Suprapubic skin (tissue), 4 donors: ENCODE measurements at places on chromosomes 11 and 22.

DNA sequence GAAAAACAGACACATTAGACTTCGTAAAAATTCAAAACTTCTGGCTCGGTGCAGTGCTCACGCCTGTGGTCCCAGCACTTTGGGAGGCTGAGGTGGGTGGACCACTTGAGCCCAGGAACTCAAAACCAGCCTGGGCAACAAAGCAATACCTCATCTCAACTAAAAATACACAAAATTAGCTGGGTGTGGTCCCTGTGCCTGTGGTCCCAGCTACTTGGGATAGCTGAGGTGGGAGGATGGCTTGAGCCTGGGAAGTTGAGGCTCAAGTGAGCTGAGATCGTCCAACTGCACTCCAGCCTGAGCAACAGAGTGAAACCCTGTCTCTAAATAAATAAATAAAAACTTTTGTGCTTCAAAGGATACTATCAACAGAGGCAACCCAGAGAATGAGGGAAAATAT, 23.7 kb downstream of the YPEL1 start:
- no peak for DNase-seq

- DNase-seq = peak; percentile 80
Observed at GRCh38 chr11:62546929-62547625, 471 bp upstream of the AHNAK start.

GRCh38 chr11:70105755-70106571, 27.8 kb downstream of the ANO1 start:
- DNase-seq = no peak

DNA sequence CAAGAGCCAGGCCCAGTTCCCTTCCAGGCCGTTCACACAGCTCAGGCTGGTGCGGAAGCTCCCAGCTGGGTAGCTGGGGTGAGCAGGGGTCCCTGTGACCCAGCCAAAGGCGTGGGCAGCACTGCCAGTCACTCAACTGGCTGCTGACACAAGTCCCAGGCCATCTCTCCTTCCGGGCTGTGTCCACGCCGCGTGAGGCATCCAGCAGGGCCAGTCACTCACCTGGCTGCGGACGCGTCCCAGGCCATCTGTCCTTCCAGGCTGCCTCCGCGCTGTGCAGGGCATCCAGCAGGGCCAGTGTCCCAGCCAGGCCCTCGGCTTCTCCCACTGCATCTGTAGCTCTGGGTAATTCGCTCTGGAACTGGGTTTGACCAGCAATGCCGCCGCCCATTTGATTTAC, 184.2 kb downstream of the BRD1 start:
- no peak for DNase-seq

DNA sequence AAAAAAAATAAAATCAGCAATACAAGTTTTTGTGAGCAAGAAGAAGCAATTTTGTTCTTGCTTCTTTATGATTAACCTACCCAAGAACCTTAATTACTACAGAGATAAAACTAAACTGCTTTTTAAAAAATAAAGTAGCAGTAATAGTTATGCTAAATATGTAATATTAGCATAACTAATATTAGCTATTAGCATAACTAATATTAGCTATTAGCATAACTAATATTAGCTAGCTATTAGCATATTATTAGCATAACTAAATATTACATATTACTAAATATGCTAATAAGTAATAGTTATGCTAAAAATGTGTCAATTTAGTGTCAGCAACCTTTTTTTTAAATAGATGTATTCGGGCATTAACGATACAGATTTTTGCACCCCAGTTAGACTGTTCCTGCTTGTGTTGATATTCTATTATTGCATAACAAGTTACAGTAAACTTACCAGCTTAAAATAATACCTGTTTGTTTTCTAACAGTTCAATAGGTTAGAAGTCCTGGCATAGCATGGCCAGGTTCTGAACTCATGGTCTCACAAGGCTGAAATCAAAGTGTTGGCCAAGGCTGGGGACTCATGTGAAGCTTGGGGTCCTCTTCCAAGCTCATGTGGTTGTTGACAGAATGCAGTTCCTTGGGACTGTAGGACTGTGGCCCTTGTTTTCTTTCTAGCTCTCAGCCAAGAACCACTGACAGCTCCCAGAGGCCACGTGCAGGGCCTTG, 48.4 kb downstream of the PDHX start:
- DNase-seq = no peak

GRCh38 chr22:36773935-36774334, 2.0 kb downstream of the IFT27 start:
- no peak for DNase-seq

GRCh38 chr11:19513253-19513652, 199.4 kb upstream of the NAV2 start:
- DNase-seq = no peak

DNA sequence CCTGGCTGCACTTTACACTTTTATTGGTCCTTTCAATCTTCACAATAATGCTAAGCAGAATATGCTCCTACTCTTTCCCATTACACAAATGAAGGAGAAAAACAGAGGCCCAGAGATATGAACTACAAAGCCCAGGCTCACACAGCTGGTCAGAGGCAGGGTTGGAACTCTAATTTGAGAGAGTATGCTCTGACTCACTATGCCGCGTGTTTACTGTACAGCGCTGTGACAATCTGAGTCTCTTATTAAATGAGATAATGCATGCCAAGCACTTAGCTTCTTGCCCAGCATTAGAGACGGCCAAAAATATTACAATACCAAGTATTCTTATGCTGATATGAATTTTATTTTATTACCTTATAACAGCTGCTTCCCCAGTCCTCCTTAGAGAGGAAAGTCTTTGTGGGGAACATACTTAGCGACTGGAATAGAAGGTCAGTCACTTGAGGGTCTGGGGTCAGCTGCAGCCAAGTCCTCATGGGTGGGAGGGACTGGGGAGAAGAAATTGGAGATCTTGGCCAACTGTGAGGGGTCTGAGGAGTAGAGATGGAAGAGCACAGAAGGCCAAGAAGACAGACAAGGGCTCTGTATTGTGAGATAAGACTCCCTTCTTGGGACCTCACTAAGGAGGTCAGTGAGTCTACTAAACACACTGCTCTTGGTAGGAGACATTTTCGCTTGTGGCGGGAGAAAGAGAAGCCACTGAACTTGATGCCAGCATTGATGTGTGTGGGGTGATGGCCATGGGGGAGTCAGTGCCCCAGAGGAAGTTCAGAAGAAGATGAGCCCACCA, 150.8 kb upstream of the TIMP3 start:
- no peak for DNase-seq

DNA sequence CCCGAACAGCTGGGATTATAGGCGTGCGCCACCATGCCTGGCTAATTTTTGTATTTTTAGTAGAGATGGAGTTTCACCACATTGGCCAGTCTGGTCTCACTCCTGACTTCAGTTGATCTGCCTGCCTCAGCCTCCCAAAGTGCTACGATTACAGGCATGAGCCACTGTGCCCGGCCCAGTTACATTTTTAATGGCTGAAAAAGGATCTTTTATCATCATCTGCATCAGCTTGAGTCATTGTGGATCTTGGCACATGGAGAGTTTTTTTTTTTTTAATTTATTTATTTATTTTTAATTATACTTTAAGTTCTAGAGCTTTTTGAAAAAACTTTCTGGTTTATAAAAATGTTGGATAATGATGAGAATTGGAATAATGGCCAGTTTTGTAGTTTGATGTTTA, 8.6 kb downstream of the IGHMBP2 start:
- DNase-seq = no peak

- DNase-seq = no peak
Observed at GRCh38 chr11:31397239-31397834, 27.7 kb downstream of the DNAJC24 start.

DNA sequence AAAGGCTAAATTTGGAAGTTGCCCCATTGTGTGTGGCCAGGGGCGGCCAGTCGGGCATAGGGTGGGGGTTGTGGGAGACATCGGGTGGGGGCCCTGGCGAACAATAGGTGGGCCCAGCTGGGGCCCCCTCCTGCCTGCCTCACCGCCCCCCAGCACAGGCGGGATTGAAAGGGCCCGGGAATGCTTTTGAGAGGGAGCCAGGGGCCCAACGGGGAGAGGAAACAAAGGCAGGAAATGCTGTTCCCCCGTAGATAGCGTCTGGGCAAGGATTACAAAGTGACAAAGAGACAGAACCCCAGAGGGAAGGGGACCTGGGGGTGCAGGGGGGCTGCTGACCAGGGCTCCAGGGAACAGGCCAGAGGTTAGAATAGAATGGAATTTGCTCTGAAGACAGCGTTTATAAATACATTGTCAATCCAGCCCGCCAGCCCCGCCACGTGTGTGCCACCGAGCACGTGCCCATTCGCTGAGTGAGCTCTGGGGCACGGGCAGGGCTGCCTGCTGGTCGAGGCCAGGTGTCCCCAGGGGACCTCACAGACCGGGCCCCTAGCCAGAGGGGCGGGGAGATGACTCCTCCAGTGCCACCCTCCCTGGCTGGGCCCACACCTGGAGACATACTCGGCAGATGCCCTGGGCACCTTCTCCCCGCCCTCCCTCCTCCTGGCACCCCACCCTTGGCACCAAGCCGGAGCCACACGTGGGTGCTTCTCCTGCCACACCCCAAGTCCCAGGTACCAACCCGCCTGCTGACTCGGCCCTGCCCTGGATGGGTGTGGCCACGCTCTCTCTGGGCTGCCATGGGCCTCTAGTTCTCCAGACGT, 9.7 kb downstream of the PDGFB start:
- DNase-seq = peak; percentile 88

GRCh38 chr11:116730601-116731000, 42.2 kb downstream of the BUD13 start:
- peak; percentile 39 for DNase-seq

DNA sequence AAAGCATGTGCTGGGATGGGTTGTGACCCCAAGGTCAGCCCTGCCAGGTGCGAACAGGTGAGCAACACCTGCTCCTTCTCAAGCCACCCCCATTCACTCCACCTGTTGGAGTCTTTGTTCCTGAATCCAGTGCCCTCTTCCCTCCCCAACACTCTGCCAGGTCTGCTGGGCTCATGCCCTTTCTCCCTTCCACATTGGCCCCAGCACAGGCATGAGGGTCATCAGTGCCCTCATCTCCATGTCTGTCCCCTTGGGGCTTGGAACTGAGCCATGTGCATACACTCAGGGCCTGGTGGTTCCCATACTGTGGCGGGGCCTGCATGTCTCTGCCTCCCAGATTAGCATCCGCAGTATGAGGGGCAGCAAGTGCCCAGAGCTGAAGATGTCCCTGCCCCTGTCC, 19.1 kb downstream of the RFPL2 start:
- DNase-seq = no peak

- DNase-seq = no peak
Observed at GRCh38 chr11:112968941-112969713, 7.9 kb downstream of the NCAM1 start.

- no peak for DNase-seq
Observed at GRCh38 chr11:66259956-66260355, 8.5 kb upstream of the RAB1B start.

DNA sequence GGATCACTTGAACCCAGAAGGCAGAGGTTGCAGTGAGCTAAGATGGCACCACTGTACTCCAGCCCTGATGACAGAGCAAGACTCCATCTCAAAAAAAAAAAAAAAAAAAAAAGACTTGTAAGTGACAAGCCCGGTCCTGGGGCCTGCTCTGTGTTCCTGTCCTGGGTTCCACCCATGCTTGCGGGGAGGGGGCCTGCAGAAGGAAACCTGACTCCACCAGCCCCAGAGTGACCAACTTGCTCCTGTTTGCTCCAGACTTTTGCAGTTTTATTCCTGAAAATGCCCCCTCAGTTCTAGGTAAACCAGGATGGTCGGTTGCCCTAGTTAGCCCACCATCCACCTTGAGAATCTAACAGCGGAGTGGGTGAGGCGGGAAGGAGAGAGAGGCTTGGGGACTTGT, 10.1 kb upstream of the LRP5 start:
- no peak for DNase-seq

GRCh38 chr11:77191823-77192495, 63.9 kb downstream of the MYO7A start:
- no peak for DNase-seq

DNA sequence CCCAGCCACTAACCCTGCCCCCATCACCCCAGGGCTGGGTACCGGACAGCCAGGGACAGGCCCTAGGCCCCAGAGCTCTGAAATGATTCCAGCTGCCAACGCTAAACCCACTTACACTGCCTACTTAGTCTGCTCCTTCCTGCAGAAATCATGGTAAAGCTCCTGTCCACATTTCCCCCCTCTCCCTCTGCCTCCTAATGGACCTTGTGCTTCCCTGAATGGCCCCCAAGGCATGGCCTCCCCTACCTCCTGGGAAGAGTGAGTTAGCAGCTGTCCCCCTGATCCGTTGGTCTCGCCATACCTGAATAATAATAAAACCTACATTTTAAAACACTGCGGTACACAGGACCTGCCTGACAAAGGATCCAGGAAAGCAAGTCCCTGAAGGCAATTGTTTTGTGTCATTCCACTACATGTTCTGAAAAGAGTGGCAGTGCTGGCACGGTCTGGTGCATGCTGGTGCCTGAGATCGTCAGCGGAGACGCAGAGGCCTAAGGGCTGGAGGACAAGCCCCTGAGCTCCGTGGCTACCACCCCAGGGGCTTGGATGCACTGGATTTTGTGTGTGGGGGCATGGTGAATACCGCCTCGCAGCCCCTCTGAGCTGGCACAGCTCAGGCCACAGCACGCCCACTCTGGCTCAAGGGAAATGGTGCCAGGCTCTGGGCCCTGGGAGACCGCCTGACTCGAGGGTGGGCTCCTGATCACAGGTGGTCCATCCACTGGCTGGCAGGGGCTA, 186.3 kb downstream of the CTTN start:
- peak; percentile 52 for DNase-seq

GRCh38 chr22:31094021-31094551, 13.0 kb downstream of the SMTN start:
- no peak for DNase-seq

DNA sequence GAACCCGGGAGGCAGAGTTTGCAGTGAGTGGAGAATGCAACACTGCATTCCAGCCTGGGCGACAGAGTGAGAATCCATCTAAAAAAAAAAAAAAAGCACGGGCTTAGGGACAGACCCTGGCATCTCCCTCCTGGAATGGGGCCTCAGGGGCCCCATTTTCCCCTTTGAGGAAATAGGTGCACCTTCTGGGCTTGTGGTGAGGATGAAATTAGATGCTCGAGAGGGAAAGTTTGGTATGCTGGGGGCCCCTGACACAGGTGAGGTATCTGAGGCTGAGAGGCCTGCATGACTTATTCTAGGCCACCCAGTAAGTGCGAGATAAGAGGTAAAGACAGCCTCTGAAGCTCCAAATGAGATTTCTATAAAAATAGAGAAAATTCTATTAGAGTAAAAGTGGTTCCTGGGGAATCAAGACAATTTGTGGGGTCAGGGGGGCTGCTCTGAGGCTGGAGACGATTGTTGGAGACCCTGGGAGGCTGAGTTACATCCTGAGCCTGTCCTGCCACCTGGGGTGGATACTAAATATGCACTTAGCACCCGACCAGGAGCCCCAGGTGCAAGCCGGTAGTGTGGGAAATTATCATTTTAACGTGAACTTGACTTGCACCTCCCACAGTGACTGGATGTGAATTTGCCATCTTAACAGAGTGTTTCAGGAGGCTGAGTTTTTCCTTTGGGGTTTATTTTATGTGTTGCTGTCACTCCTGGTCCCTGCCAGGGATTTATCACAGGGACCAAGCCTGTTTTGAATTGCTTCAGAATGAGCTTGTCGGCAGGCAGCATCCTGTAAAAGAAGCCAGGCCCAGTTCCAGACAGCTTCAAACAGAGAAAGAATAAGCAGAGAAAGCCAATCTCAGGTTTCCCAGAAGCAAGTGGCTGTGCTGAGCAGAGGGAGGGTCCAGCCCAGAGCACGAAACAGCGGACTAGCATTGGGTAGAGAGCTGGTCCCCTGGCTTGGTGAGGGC, 48.4 kb upstream of the TSKU start:
- DNase-seq = no peak
